NCI-H524 treated with DMSO at 0.1 percent for 48 hours (cell line): ENCODE measurements at places on chromosomes 4 and X.

- no peak for DNase-seq
Measured at GRCh38 chr4:54678826-54679225, 21.1 kb downstream of the KIT start.

- DNase-seq, result no peak
Measured at GRCh38 chrX:41802958-41803357, 79.0 kb downstream of the GPR82 start.

DNA sequence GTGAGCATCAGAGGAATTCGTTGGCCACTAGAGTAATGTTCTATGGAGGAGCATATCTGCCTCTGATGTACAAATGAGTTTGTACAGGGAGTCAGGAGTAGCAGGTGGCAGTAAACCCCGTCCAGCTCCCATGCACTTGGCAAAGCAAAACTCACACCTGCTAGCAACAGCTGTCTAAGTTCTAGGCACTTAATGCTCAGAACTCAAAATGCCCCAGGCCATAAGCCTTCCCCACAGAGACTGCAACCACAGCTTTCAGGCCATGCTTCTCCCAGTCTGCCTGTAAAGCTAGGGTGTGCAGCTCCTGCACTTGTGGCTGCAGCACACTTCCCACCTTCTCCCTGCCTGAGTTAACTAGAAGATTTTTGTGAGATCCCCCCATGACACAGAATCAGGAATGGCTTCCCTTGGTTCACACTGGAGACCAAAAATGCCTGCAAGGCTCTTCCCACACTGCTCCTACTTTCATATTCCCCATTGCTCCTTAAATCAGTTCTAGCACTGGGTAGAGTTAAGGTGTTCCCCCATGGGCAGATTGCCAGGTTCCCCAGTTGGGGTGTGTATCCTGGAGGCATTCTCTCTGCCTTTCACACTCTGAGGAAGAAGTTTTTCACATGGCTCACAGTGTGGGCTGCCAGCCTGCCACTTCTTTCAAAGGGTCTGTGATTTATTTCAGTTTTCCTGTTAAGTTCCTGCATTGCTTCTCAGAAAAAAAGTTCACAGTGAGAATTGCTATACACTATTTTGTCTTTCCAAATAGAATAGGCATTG, 189.9 kb downstream of the STPG2 start:
- DNase-seq, result peak; percentile 17

DNA sequence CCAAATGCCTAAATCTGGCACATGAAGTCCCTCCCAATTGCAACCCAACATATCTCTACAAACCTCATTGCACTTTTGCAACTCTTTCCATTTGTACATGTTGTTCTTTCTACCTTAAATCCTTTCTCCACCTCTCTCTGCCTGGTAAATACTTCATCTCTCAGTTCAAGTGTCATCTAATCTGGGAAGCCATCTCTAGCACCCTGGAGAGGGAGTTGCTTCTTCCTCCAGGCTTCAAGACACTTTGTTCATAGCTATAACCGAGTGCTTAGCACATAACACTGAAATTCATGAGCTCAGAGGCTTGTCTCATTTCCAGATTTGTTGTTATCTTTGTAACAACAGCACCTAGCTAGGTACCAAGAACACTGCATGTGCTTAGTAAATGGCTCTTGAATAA, 114.8 kb upstream of the NAP1L5 start:
- DNase-seq, result no peak

DNA sequence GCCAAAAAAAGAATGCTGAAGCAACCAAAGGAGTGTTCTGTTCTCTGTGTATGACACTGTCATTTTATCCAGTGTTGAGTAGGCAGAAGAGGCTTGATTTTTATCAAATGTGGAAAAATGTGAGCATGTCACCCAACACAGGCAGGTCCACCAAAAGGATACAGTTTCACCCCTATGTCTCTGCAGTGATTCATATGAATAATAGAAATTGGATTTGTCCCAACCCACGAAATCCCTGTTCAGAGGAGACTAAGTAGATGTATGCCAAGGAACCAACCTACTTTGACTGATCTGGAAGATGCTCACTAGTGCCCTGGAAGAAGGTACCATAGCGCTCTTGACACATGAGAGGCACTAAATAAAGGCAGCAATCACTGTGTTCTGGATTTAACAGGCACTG, 72.5 kb downstream of the FGF13 start:
- no peak for DNase-seq

GRCh38 chr4:72325215-72325614, 243.8 kb downstream of the ADAMTS3 start:
- no peak for DNase-seq

DNA sequence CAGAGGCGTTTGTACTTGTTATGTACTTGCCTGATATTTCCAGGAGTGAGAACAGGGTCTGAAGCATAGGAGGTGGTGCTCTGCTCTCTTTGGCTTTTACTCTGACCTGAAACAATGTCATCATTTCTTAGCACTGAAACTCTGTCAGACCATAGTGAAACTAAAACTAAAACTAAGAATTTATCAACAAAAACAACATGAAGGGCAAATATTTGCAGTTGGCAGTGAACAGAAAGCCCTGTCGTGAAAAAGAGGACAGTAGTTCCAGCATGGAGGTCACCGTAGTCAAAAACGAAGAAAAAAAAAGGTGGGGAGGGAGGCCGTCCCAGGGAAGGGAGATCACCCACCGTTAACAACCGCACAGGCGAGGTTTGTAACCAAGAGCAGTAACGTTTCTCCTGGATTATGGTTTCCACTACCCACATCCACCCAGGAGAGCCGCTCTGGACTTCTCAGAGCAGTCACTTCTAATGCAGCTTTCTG, 97.5 kb downstream of the ANK2 start:
- DNase-seq, result no peak

GRCh38 chr4:118973295-118973694, 84.6 kb downstream of the SYNPO2 start:
- no peak for DNase-seq

DNA sequence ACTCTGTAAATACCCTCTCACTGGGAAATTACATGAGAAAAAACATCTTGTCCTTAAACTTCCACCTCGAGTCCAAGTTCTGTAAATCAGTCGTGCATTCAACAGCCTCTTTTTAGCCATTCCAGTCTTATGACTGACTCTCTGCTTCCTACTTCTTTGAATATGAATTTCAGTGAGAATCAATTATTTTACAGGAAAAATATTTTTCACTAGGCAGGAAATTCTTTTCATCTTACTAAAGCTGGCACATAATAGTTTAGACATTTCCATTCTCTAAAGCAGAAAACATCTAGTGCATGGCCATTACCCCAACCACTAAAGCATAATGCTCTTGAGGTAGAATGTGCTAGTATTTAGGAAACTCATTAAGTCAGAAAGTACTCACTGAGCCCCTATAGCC, 565.7 kb upstream of the FAT1 start:
- DNase-seq, result no peak

DNA sequence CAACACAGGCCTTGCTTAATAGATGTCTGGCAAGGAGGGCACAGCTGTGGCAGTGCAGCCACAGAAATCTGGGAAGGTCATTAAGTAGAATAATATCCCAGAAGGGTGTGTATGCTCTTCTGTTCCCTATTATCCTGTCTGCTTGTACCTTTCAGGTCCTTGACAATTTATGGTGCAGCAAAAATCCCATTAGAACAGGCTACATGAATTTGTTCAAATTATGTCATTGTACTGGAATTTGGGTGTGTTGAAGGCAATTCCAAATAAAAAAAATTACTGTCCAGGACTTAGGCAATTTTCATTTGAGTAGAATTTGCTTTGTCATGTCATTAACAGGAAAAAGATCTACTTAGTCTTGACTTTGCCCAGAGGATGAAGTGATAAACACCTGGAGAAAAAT, 192.1 kb downstream of the IDS start:
- DNase-seq, result peak; percentile 72

GRCh38 chrX:16856744-16857143, 13.4 kb downstream of the RBBP7 start:
- DNase-seq, result no peak
